Retinal pigment epithelial cell (primary cell): ENCODE measurements at places on chromosomes 7 and 10.

DNA sequence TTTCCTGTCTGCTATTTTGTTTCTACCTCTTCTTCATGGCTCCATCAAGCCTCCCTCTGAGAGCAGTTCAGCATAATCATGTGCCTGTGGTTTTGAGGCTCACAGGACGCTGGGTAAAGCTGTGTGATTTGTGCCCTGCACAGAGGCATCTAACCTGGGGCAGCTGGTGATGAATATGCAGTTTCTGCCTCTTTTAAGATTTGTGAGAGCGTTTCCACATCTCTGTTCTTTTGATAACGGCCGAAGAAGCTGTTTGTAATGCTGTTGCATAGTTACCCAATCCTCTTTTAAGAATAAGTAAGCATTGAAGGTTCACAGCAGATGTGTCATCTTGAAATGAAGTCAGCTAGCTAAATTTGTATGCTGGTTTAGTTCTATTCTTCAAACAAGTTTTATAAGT is 45.2 kb downstream of the PNLIPRP3 start:
- DNase-seq = no peak

- peak; percentile 22 for DNase-seq
Measured at GRCh38 chr10:117997673-117998072, 49.1 kb downstream of the RAB11FIP2 start.

GRCh38 chr7:101172854-101173751 is 7.0 kb downstream of the NAT16 start:
- peak; percentile 44 for DNase-seq

- DNase-seq = no peak
Measured at GRCh38 chr7:4072161-4072925, 609.8 kb upstream of the FOXK1 start.
